Tibial artery (tissue), 4 donors: ENCODE measurements at places on chromosomes 1 and 21.

DNA sequence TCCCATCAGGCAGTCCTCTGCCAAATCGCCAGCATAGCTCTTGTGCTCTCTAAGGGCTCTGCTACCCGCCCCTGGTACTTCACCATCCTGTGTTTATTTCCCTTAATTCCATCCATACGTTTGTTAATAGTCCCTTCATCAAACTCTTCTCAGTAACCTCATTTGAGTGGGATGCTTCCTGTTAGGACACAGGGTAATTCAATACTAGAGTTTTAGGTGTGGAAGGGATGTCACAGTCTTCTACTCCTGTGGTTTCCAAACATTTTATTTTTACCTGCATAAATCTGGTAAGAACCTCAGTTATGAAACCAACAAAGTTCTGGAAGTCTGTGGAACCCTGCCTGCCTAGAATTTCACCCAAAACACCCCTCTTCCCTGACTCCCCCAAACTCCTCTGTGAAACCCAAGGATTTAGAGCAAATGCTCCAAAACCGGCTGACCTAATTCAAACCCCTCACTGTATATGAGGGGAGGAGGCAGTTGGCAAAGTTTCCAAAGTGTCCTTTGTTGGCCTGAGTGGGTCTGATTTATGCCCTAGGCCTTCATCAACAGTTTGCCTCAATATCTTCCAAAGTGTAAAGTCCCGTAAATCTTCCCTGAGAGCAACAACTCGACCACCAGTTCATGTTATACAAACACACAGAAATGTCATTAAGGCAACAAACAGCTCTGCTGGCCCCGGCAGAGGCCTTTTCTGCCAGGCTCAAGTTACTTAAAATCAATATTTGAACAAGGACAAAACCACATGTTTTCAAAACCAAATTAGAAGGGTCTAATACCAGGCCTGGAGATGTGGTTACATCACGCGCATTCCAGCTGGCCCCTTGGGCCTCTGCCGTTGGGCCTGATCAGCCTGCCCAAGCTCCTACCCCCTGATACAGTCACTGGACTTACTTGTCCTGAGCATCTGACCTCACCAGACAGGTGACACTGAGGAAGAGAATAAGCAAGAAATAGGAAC, 82.4 kb upstream of the FGGY start:
- H3K27ac ChIP-seq: peak overlapping the region; percentile 72
- no peaks in the 10 kb centered on the region for H3K4me1 ChIP-seq
- no peaks in the 10 kb centered on the region for H3K27me3 ChIP-seq
- no peak overlapping the region for H3K4me3 ChIP-seq
- no peaks in the 10 kb centered on the region for H3K36me3 ChIP-seq

DNA sequence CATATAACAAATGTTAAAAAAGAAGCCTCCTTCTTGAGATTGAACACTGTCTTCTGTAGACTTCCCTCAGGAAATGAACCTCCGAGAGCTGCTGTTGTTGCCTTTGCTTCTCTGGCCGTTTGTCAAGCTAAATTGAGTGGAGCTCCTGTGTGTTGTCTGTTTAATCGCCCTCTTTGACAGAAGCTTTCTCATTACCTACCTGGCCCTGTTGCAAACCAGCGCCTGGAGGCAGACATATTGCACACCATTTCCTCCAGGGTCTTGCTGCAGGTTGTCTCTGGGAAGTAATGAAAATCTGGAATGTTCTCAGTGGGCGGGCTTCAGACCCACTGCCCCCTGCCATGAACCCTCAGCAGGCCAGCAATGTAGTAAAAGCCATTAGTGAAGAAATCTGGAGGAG, 83.3 kb downstream of the GABPA start:
- no peaks in the 10 kb centered on the region for H3K27me3 ChIP-seq
- no peaks in the 10 kb centered on the region for H3K36me3 ChIP-seq
- H3K27ac ChIP-seq: no peak overlapping the region
- H3K4me3 ChIP-seq: no peak overlapping the region
- H3K4me1 ChIP-seq: no peaks in the 10 kb centered on the region
- no peak for DNase-seq

- H3K27ac ChIP-seq: no peak overlapping the region
- no peak overlapping the region for H3K4me3 ChIP-seq
- DNase-seq: no peak
- H3K36me3 ChIP-seq: no peaks in the 10 kb centered on the region
- H3K27me3 ChIP-seq: no peaks in the 10 kb centered on the region
- no peaks in the 10 kb centered on the region for H3K4me1 ChIP-seq
These were observed 22.4 kb upstream of the ASB17 start for GRCh38 chr1:75954586-75954985.

GRCh38 chr1:244022864-244023440, 28.1 kb upstream of the ZBTB18 start:
- DNase-seq: no peak
- no peaks in the 10 kb centered on the region for H3K36me3 ChIP-seq
- no peaks in the 10 kb centered on the region for H3K4me1 ChIP-seq

GRCh38 chr1:119676571-119677206, 28.6 kb upstream of the ZNF697 start:
- no peak overlapping the region for H3K4me3 ChIP-seq
- no peak overlapping the region for H3K27ac ChIP-seq
- no peaks in the 10 kb centered on the region for H3K4me1 ChIP-seq
- H3K36me3 ChIP-seq: no peaks in the 10 kb centered on the region
- H3K27me3 ChIP-seq: no peaks in the 10 kb centered on the region

DNA sequence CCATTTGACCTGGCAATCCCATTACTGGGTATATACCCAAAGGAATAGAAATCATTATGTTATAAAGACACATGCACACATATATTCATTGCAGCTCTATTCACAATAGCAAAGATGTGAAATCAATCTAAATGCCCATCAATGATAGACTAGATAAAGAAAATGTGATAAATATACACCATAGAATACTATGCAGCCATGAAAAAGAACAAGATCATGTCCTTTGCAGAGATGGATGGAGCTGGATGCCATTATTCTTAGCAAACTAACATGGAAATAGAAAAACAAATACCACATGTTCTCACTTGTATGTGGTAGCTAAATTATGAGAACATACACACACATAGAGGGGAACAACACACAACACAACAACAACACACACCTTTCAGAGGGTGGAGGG, 248.5 kb downstream of the PCP4 start:
- H3K4me3 ChIP-seq: no peak overlapping the region

GRCh38 chr1:108670131-108670773, 9.4 kb upstream of the HENMT1 start:
- no peak for DNase-seq
- no peaks in the 10 kb centered on the region for H3K4me1 ChIP-seq
- H3K27ac ChIP-seq: no peak overlapping the region
- no peaks in the 10 kb centered on the region for H3K36me3 ChIP-seq

DNA sequence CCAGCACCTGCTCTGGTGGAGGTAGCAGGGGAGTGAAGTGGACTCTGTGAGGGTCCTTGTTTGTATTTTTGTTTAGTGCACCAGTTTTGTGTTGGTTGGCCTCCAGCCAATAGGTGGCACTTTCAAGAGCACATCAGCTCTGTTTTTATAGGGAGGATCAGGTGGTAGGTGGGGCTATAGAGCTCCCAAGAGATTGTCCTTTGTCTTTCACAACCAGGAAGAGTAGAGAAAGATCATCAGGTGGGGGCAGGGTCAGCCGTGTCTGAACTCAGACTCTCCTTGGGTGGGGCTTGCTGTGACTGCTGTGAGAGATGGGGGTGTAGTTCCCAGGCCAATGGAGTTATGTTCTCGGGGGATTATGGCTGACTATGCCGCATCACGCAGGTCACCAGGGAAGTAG, 159.8 kb downstream of the ZNF326 start:
- DNase-seq: no peak
- no peaks in the 10 kb centered on the region for H3K36me3 ChIP-seq
- H3K4me3 ChIP-seq: no peak overlapping the region
- no peaks in the 10 kb centered on the region for H3K4me1 ChIP-seq
- no peaks in the 10 kb centered on the region for H3K27me3 ChIP-seq
- H3K27ac ChIP-seq: no peak overlapping the region

DNA sequence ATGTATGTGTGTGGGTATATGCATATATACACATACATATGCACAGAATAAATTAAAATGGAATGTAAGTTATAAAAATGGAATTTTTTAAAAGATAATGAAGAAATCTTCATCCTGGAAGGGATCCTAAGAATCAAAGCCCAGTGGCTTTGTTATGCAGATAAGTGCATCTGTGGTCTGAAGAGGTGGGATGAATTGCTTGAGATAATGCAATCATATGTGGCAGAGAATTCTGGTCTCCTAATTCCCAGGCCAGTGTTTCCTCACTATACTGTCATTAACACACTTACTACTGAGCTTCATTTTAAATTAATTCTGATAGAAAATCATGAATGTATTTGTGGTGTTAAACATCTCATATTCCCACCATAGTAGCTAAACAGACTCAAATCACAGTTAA, 86.7 kb upstream of the PRMT6 start:
- no peak overlapping the region for H3K4me3 ChIP-seq
- no peak for DNase-seq
- no peaks in the 10 kb centered on the region for H3K27me3 ChIP-seq
- no peaks in the 10 kb centered on the region for H3K4me1 ChIP-seq
- H3K36me3 ChIP-seq: no peaks in the 10 kb centered on the region

GRCh38 chr1:17581389-17582123, 42.1 kb downstream of the ARHGEF10L start:
- no peaks in the 10 kb centered on the region for H3K27me3 ChIP-seq
- H3K27ac ChIP-seq: peak overlapping the region; percentile 100
- H3K36me3 ChIP-seq: peaks cover 9% of the 10 kb centered on the region
- no peak for DNase-seq
- peaks cover 88% of the 10 kb centered on the region for H3K4me1 ChIP-seq

DNA sequence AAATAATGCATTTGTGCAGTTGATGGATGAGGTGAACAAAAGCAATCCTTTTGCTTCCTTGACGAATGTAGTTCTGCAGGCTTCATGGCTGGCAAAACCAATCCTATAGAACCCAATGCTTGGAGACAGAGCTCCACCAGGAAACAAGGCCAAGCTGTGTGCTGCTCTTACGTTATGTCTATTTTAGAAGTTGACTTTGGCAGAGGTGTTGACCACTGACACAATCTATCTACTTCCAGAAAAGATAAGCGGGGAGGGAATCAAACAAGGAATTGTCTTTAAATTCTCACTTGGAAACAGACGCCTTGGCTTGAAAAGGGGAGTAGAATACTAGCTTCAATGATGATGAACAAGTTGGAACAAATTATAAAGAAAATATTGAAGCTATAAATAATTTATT, 211.2 kb downstream of the SETD4 start:
- H3K36me3 ChIP-seq: no peaks in the 10 kb centered on the region
- DNase-seq: no peak
- no peaks in the 10 kb centered on the region for H3K27me3 ChIP-seq
- H3K27ac ChIP-seq: no peak overlapping the region

DNA sequence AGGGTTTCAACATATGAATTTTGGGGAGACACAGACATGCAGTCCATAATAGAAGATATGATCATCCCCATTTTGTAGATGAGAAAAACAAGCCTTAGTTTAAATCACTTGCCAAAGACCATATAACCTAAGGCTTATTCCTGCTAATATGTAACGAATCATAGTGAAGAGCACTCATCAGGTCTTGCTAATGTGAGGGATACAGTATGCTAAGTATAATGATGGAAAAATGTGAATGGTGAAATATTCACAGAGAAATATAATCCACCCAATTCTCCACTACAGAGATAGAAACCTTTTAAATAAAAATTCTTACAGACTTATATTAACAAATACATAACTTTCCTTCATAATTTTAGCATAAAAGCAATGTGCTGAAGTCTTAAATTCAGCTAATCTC, 18.9 kb downstream of the ERICH3 start:
- H3K4me3 ChIP-seq: no peak overlapping the region
- no peaks in the 10 kb centered on the region for H3K4me1 ChIP-seq
- H3K36me3 ChIP-seq: no peaks in the 10 kb centered on the region

- no peaks in the 10 kb centered on the region for H3K36me3 ChIP-seq
- no peaks in the 10 kb centered on the region for H3K4me1 ChIP-seq
- no peak overlapping the region for H3K27ac ChIP-seq
- no peak for DNase-seq
- no peak overlapping the region for H3K4me3 ChIP-seq
These were observed 171.5 kb upstream of the DUSP10 start for GRCh38 chr1:221913351-221913892.

- no peak for DNase-seq
- H3K4me3 ChIP-seq: no peak overlapping the region
- no peak overlapping the region for H3K27ac ChIP-seq
- H3K36me3 ChIP-seq: no peaks in the 10 kb centered on the region
- peaks cover 3% of the 10 kb centered on the region for H3K4me1 ChIP-seq
These were observed 20.7 kb upstream of the KIF1B start for GRCh38 chr1:10189659-10190058.

DNA sequence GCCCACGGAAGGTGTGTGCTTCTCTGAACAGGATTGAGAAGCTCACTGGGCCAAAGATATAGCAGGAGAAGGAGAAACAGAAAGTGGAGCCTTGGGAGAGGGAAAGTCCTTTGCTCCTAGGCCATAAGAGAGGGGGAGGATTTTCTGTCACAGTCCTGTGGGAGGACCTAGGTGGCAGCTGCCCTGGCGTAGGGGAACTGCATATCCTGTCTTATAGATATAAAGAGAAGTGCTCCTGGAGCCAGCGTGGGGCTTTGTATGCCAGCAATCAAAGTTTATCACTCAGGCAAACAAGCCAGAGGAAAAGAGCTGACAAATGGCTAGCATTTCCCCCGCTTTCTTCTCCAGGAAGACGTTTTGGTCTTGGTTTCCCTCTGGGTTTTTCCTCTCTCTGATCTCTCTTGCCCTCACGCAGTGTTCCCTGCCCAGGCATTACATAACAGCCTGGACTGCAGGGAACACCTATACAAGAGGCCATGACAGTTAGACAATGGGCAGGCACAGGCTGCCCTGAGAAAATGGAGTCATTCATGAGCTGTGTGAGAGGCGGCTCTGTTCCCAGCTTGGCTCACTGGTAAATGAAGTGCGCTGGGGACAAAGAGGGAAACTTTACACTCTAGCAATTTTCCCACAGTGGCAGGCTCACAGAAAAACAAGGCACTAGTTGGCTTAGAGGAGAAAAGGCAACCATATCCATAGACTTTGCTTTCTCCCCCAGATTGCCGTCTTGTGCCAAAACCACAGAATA, 52.5 kb upstream of the ZNF648 start:
- no peaks in the 10 kb centered on the region for H3K4me1 ChIP-seq
- no peaks in the 10 kb centered on the region for H3K36me3 ChIP-seq
- H3K27ac ChIP-seq: no peak overlapping the region
- H3K4me3 ChIP-seq: no peak overlapping the region
- H3K27me3 ChIP-seq: peaks cover 16% of the 10 kb centered on the region

GRCh38 chr1:48016515-48016914, 19.3 kb upstream of the TRABD2B start:
- no peak overlapping the region for H3K4me3 ChIP-seq
- H3K36me3 ChIP-seq: no peaks in the 10 kb centered on the region
- H3K27me3 ChIP-seq: no peaks in the 10 kb centered on the region
- peak overlapping the region; percentile 46 for H3K27ac ChIP-seq

DNA sequence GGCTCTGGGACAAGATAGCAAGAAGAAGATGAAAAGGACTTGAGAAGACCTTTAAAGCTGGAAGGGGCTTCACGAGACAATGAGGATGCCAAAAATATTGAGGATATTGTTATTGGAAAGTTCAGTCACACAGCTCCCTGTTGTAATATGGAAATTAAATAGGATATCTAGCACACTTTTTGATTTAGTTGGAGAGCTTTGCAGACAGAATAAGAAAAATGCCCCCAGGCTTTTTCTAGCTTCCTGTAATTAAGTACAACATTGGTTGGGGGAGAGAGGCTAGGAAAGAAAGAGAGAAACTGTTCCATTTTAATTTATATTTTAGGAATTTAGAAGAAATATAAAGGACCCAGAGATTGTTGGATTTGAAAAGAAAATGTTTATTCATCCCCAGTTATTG, 27.5 kb downstream of the RBM11 start:
- H3K27ac ChIP-seq: no peak overlapping the region
- no peaks in the 10 kb centered on the region for H3K4me1 ChIP-seq
- H3K4me3 ChIP-seq: no peak overlapping the region

GRCh38 chr1:99228153-99228552, 36.1 kb upstream of the PLPPR4 start:
- DNase-seq: no peak
- no peaks in the 10 kb centered on the region for H3K36me3 ChIP-seq
- H3K4me3 ChIP-seq: no peak overlapping the region
- H3K27ac ChIP-seq: no peak overlapping the region
- no peaks in the 10 kb centered on the region for H3K27me3 ChIP-seq
